Posterior vena cava (tissue), 2 donors: ENCODE measurements at places on chromosomes 7 and 10.
A peak's percentile ranks its signal among the peaks of the same experiment; 100 is the strongest.

DNA sequence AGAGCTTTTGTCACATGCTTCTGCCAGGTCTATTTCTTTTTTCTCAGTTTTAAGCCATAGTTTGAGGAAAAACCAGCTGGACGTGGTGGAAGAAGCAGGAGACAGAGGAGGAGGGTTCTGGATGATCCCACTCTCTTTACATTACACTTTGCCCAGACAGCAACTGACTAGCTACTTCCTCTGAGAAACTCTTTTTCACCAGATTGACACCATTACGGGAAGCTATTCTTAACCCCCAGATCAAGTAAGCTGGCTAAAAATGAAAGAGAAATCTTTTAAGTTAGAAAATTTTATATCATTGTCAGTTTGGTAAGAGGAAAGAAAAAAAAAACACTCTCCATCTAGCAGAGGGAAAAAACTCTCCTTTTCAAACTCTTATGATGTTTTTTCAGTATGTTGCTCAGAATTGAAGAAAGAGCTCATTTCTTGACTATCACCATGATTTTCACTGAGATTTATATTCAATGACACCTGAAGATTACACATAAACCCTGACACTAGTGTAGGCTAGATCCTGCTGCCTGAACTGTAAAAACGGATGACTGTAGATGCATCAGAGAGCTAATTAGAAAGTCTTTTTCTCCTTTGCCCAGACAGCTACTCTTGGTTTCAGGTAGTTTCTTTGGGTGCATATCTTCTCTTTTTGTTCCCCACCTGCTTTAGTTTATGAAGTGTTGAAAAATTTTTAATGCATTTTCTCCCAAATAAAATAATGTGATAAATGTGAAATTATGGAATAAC is 203.1 kb downstream of the TFEC start:
- DNase-seq = no peak

- DNase-seq = no peak
Observed at GRCh38 chr7:16564909-16565426, 38.3 kb downstream of the LRRC72 start.

DNA sequence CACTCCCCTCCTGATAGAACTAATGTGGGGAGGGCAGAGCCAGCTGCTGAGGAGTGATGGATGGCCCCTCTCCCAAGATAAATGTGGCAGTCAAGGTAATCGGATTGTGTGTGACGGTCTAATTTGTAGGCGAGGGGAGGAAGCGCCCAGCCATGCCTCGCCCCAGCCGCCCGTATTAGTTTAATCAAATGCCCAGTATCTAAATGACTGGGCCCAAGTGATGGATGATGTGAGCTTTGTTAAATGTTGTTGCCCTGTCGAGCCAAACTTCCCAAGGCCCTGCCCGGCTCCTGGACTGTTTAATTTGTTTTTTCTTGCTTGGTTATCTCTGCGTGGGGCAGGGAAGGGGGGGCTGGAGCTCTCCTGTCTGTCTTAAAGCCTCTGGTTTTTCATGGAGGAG is 88.4 kb upstream of the PPIF start:
- no peak for DNase-seq

- DNase-seq = no peak
Observed at GRCh38 chr10:59537501-59537900, 172.1 kb downstream of the SLC16A9 start.

GRCh38 chr10:75984067-75984466 is 552.6 kb downstream of the LRMDA start:
- no peak for DNase-seq

GRCh38 chr10:5858811-5859210 is 30.9 kb downstream of the ANKRD16 start:
- DNase-seq = no peak

GRCh38 chr10:129023082-129023481 is 444.0 kb upstream of the MGMT start:
- DNase-seq = no peak

GRCh38 chr7:146862415-146862814 is 745.8 kb downstream of the CNTNAP2 start:
- DNase-seq = no peak

DNA sequence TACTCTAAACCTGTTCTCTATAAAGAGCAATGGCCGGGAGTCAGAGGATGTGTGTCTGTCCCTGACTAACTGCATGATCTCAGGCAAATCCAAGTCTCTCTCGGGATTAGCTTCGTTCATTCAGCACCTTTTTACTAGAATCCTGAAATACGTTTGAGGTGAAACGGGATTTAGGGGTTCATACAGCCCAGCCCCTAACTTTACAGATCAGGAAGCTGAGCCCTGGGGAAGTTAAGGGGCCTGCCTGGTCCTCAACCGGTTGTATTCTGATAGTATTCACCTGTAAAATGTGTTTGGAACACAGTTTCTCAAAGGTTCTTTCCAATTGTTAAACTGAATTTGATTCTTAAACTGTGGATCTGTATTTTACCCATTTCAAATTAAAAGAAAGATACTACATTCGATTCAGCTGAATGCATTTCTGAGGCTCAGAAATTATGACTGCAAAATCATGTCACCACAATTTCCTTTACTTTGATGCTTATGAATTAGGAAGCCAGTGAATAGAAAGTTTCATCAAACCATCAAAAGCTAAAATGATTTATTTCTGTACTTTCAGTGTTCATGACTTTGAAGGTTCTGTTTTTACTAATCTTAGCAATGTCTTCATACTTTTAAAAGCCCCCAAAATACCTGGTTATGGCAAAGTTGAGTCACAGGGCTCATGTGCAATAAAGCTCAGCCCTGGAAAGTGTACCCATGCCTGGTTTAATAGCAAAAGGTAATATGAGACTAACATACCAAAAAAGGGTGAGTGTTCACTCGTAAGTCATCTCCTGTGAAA is 28.9 kb upstream of the EZH2 start:
- DNase-seq = no peak

DNA sequence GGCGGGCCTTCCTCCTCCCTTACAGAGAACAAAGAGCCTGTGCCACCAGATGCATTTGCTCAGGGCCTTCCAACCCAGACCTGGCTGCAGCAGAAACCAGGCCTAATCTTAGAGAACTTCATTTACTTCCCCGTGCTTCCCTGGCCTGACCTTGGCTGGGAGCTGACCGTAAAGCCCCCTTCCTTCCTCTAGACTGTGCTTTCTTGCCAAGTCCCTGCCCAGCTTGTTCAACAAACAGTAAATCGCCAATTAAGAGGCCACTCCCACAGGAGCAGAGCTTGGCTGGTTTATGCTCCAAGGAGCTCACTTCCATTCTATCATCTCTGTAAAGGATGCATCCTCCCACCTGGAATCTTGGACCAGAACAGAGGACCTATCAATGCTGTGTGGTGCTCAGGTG is 110.9 kb downstream of the COL13A1 start:
- no peak for DNase-seq

DNA sequence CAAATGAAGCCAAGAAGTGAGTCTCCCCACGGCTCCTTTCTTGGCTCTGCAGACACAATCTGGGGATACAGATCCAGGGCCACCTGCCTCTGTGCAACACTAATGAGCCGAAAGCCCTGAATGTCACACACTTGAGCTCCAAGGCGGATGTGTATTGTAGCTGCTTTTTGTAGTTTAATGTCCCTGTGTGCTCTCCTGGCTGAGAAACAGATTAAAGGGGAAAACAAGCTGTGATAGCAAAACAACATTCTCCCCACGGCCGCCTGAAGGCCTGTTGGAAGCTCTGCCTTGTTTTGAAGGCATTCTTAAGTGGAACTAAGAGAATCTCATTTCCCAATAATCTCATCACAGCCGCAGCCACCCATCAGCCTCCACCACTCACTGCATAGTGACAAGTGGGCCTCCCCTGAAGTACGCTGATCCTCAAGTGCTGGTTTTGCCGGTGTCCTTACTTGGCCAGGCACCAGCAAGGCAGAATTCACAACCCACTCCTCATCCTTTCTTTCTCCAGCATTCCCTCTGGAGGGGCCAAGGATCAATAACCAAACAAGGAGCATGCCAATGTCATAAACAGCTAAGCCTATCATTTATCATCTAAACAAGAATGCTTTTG is 44.4 kb upstream of the AMPH start:
- no peak for DNase-seq

GRCh38 chr7:123230147-123230546 is 30.4 kb upstream of the SLC13A1 start:
- DNase-seq = no peak

GRCh38 chr7:46864716-46865115 is 717.2 kb downstream of the TNS3 start:
- DNase-seq = no peak

DNA sequence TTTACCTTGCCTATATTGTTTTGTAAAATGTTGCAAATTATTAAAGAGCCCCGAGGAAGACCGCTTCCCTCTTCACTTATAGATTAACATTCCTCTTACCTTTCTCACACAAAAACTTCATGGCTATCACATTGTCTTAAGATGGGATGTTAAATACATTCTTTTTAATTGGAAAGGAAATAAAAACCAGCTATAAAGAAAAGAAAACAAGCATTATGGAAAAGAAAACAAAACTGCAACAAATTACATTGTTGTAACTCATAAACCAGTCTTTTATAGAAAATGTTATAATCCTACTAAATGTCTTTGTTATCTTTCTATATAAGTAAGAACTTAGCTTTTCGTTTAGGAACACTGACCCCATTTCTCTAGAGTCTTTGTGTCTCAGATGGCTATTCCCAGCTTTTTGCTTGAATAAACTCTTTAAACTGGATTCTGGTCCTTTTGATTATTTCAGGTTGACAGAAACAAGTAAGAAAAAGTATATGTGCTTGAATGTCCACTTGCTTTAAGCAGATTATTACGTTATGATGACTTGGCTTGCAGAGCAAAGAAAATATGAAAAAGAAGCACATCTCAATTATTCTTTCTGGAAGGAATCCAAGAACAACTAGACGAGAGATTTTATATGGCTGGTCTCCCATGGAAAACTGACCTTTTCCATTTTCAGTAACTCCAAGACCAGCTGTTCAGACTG is 128.2 kb downstream of the AKR1D1 start:
- DNase-seq = no peak

- DNase-seq = peak; percentile 92
Observed at GRCh38 chr7:76234931-76235441, 33.3 kb downstream of the SRRM3 start.

DNA sequence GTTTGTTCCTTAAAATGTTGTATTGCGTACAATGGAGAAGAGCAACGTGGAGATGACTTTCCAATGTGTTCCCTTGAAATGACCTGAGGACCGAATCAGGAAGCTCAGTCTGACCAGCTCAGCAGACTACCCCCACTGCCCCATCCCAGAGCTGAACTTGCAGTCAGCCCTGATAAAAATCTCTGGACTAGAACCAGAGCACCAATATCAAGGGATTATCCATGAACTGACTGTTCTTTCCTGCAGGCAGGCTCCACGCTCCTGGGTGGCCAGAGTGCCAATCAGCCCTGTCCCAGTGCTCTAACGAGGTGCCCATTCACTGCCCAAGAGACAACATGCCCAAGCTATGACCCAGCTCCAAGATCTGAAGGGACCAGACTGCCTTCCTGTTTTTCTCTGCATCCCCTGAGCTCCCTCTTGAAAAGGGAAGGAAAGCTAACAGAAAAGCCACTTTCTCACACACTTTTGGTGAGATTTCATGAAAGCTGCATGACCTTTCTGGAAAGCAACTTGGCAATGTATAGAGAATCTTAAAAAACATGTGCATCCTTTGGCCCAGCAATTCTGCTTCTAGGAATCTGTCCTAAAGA is 130.2 kb downstream of the KCNMA1 start:
- DNase-seq = no peak

GRCh38 chr7:127256041-127256725 is 3.4 kb upstream of the GRM8 start:
- no peak for DNase-seq

DNA sequence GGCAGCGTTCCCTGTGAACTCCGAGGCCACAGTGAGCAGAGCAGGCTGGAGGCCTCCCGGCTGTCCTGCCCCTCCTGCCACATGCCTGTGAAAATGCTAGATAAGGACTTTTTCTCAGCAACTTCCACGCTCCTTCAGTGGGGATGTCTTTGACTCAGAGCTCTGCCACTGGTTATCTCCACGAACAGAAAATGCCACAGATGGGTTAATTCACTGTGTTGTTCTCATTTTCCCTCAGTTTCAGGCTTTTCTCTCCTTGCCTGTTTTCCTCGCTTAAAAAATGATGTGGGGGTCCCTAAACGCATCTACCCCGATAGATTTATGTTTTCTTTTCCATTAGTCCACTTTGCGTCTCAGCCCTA is 51.3 kb downstream of the IKZF1 start:
- DNase-seq = no peak

DNA sequence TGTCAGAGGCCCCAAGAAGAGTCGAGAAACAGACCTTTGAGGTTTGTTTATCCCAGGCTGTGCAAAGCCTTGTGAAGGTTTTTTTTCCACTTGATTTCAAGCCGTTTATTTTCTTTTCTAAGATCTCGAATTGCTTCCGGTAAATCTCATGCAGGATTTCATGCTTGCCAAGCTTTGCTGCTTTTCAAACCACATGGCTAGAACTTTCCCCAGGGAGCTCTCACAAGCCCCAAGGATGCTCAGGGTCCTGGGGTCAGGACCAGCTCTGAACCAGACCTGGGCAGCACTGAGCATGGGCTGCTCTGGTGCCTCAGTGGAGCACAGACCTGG is 48.0 kb upstream of the AQP1 start:
- no peak for DNase-seq

- DNase-seq = no peak
Observed at GRCh38 chr7:92854501-92855238, 18.3 kb upstream of the CDK6 start.

- no peak for DNase-seq
Observed at GRCh38 chr7:148436571-148436970, 154.0 kb upstream of the C7orf33 start.

GRCh38 chr7:21426286-21427181 is 1.3 kb upstream of the SP4 start:
- no peak for DNase-seq

DNA sequence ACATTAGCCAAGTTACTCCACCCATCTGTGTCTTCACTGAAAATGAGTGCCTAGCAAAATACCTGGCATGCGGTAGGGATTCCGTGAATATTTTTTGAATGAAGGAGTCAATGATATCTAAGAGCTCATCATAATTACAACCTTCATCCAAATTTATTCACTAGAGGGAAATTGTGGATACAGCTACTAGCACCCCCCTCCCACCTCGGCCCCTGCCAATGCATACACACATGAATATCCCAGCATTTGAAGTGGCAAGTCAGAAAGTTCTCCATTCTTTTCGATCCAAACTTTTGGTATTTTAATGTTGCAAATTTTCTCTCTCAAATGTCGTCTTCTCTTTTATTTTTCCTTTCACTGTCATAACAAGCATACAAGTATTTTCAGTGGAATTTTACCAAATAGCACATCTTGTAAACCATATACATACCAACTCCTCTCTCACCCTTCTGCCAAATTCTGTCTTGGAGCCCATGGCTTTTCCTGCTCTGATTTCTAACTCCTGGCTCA is 164.3 kb downstream of the GRID1 start:
- peak; percentile 51 for DNase-seq
